ENCODE measurements at places on chromosomes 5 and 9.

DNA sequence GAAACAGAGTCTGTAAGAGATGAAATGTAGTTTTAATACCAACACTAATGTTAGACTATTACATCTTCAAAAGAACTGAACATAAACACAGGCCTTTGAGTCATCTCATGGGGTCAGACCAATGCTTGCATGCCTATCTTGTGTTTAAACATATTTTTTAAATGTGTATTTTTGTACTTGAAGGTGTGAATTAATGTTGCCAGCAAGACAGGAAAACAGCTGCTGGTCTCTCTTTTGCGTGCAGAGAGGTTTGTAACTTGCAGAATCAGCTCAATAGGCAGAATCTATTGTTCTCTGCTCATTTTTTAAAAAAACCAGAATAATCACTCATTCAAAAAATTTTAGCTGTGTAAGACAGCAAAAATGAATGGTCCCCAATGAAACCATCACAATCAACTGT is 180.2 kb downstream of the ALDH1A1 start:
- no peak overlapping the region for H3K4me3 ChIP-seq
- no peak for DNase-seq
- H3K27me3 ChIP-seq = peaks cover 6% of the 10 kb centered on the region
- H3K36me3 ChIP-seq = no peaks in the 10 kb centered on the region
- no peaks in the 10 kb centered on the region for H3K4me1 ChIP-seq

- H3K27ac ChIP-seq = no peak overlapping the region
- no peaks in the 10 kb centered on the region for H3K4me1 ChIP-seq
- H3K4me3 ChIP-seq = no peak overlapping the region
Observed at GRCh38 chr9:34250721-34251120, 71.9 kb downstream of the UBAP1 start.

DNA sequence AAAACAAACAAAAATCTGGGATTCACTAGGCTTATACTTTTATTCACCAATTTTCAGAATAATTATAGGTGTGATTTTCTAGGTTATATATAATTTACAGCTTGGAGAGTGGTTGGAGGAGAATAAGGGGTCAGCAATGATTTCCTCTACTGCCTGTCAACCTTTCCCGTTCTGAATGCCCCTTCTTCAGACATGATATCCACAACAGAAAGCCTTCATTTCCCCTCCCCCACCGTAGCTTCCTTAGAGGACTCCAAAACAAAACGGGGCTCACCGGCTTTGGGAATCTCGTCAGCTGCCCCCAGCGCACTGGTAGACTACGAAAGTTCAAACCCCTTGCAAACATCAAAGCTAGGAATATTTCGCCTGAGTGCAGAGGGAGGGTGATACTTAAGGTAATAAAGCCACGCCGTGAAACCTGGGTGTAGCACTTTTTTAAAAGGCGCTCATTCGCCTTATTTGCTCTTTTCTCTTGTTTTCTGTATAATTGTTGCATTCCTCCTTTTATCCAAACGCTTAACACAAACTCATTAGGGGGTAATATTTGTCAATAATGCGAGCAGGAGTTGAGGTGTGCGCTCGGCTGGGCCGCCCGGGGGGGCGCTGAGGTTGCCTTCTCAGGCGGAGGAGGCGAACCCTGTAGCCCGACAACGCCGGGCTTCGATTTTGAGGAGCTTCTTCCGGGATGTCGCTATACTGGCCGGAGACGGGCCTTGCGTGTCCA is 2.4 kb downstream of the OTP start:
- peaks cover 17% of the 10 kb centered on the region for H3K36me3 ChIP-seq
- peak overlapping the region; percentile 5 for H3K4me3 ChIP-seq
- H3K27me3 ChIP-seq = peaks cover 77% of the 10 kb centered on the region

DNA sequence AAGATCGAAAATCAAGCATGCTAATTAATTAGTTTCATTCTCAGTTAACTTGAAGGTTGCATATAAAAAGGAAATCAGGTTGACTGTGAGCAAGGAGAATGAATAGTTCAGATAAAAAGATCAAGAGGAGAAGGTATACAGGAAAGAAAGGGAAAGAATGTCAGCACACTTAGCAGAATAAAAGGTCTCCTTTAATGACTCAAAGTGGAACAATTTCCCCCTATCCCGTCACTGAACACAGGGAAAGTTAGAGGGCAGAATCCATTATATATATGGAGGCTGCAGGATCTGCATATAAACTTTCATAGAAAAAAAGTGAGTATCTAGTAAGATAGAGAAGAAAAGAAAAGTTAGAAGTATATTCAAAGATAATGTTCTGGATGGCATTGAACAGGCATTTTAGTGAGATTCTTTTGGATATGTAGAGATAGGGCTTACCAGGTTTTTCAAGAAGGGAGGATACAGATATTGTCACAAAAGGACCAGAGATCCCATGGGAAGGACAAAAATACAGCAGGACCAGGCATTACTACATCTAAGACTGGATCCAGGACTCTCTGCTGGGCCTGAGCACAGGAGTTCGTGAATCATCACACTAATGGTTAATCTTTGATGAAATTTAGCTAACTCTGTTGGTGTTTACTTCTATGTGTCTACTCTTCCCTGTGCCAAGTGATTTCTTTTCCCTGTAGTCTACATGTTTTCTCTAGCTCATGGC is 988.2 kb upstream of the ARRDC3 start:
- H3K27me3 ChIP-seq = no peaks in the 10 kb centered on the region
- H3K4me3 ChIP-seq = no peak overlapping the region
- DNase-seq = no peak
- no peaks in the 10 kb centered on the region for H3K36me3 ChIP-seq
- H3K4me1 ChIP-seq = no peaks in the 10 kb centered on the region

- peaks cover 1% of the 10 kb centered on the region for H3K36me3 ChIP-seq
- no peak for DNase-seq
- H3K27ac ChIP-seq = no peak overlapping the region
- no peaks in the 10 kb centered on the region for H3K27me3 ChIP-seq
- H3K4me3 ChIP-seq = no peak overlapping the region
Observed at GRCh38 chr5:81898403-81898802, 73.4 kb upstream of the ATG10 start.

DNA sequence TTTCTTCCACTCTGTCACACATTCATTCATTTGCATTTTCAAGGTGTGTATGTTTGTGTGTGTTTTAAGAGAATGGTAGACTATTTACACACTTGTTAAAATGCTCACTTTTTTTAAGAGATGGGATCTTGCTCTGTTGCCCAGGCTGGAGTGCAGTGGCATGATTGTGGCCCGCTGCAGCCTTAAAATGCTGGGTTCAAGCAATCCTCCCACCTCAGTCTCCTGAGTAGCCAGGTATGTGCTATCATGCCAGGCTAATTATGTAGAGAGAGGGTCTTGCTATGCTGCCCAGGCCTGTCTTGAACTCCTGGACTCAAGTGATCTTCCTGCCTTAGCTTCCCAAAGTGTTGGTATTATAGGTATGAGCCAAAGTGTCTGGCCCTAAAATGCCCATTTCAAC is 173.5 kb downstream of the PDE4D start:
- DNase-seq = no peak
- H3K4me3 ChIP-seq = no peak overlapping the region
- H3K27ac ChIP-seq = no peak overlapping the region
- no peaks in the 10 kb centered on the region for H3K27me3 ChIP-seq
- H3K36me3 ChIP-seq = no peaks in the 10 kb centered on the region
- no peaks in the 10 kb centered on the region for H3K4me1 ChIP-seq

DNA sequence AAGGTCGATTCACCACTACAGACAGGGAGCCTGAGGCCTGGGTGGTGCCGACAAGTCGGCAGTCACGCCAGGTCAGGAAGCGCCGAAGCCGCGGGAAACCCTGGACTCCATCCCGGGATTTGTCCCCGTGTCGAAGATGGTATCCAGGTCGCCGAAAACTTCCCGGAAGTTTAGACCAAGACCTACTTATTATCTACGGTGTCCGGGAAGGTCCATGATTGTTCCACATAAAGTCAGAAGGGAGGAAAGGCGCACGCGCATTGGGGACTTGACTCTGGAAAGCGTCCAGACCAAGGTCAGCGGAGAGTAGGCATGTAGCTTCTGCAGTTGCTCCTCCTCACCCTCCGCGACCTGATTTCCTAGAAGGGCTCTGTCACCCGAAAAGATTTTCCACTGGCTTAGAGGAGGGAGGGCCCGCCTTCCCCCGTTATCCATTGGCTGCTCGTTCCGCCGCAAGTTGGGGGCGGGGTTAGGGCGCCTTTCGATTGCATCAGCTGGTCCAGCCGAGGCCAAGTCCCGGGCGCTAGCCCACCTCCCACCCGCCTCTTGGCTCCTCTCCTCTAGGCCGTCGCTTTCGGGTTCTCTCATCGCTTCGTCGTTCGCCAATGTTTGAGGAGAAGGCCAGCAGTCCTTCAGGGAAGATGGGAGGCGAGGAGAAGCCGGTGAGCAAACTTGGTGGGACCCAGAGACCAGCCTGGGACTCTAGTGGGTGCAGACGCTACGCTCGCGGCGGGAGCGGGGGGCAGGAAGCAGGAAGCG is at the start of gene TARS1:
Gene TARS1, plus strand, starts transcription at position 484 of the 759 bp plus-strand sequence. Its CDS starts 122 bp downstream, at position 606.
- H3K4me3 ChIP-seq = no peak within 1 kb of the TSS
- peaks cover 36% of the 10 kb centered on the region for H3K4me1 ChIP-seq
- H3K36me3 ChIP-seq = peaks cover 21% of the 10 kb centered on the region
- H3K27me3 ChIP-seq = no peaks in the 10 kb centered on the region

DNA sequence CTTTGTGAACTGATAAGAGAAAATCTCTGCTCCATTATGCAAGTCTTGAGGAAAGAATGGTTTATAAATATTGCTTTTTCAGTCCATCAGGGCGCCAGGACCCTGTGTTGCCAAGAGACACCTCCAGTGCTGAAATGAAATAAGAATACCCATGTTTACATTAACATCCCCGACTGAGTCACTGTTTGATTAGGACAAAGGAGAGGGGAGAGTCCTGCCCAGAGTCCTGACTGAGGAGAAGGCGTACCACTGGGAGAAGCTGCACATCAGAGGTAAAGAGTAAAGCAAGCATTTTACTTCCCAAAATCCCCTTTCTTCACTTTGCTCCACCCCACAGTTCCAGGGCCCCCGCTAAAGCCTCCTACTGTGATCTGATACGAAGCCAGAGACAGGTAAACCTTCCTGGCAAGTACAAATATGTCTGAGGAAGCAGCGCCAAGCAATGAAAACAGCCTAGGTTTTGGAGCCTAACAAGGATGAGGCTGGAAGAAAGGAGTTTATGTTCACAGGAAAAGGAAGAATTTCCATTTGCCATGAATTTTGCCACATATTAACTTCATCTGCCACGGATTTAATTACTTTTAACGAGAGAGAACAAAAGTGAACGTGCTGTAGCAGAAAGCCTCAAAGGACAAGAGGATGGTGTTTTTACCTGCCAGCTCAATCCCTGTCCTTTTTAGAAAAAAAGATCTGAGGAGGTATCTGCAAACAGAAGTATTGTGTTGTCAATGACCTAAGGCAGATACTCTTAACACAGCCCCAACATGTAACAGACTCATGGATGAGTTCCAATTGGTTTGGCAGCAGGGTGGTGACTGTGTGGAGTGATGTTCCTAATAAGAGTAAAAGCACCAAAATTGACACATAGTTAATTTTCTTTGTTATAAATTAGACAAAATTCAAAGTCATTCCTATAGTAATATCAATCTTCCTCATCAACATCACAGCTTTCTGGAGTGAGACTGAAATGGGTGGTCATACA is 209.4 kb upstream of the TLE4 start:
- no peak overlapping the region for H3K27ac ChIP-seq
- H3K4me1 ChIP-seq = peaks cover 8% of the 10 kb centered on the region
- no peak overlapping the region for H3K4me3 ChIP-seq
- no peak for DNase-seq
- H3K36me3 ChIP-seq = no peaks in the 10 kb centered on the region

GRCh38 chr9:124481115-124481514 is 26.1 kb downstream of the NR5A1 start:
- H3K27ac ChIP-seq = no peak overlapping the region
- H3K36me3 ChIP-seq = no peaks in the 10 kb centered on the region
- peaks cover 7% of the 10 kb centered on the region for H3K27me3 ChIP-seq
- H3K4me1 ChIP-seq = no peaks in the 10 kb centered on the region
- no peak for DNase-seq
- no peak overlapping the region for H3K4me3 ChIP-seq

DNA sequence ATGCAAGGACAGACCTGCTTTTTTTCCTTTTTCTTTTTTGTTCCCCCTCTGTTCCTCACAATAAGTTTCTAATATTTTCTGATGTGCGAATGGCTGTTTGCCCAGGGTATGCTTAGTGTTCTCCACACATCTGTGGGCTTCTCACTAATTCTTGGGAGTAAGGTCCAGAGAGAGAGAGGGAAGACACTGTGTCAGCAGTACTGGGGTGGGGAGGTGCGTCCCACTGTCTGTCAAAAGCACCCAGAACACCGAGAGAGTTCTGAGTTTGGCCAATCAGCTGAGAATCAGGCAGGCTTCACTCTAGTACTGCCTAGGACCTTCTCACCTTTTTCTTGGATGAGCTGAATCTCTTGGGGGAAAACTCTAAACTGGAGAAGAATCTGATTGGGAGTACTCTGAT is 61.8 kb downstream of the ELL2 start:
- no peak for DNase-seq
- no peak overlapping the region for H3K4me3 ChIP-seq

GRCh38 chr5:171888051-171888481 is 102.4 kb downstream of the SMIM23 start:
- no peak overlapping the region for H3K27ac ChIP-seq
- peaks cover 6% of the 10 kb centered on the region for H3K4me1 ChIP-seq
- no peak overlapping the region for H3K4me3 ChIP-seq
- DNase-seq = no peak
- peaks cover 31% of the 10 kb centered on the region for H3K36me3 ChIP-seq

DNA sequence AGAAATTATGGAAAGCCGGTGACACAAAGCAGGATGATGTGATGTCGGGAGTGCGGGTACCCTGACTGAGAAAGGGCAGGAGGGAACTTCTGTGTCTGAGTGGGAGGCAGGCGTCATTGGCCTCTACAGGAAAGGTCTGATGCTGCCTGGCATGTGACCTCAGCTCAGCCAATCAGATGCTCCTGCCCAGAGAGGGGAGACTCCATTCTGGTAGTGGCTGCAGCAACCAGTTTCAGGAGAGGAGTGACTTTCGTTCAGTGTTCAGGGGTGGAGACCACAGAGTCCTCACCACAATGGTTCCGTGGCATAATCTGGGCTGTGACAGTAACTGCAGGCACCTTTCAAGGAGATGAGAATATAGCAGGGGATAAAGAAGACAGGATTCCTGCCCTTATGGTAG is 6.7 kb upstream of the SFXN1 start:
- peaks cover 23% of the 10 kb centered on the region for H3K4me1 ChIP-seq
- peak overlapping the region; percentile 38 for H3K4me3 ChIP-seq
- no peaks in the 10 kb centered on the region for H3K36me3 ChIP-seq
- DNase-seq = peak; percentile 54

GRCh38 chr9:77807846-77808750 is 160.0 kb upstream of the GNA14 start:
- H3K27ac ChIP-seq = peak overlapping the region; percentile 77
- H3K4me3 ChIP-seq = peak overlapping the region; percentile 53
- no peaks in the 10 kb centered on the region for H3K36me3 ChIP-seq
- no peak for DNase-seq
- H3K27me3 ChIP-seq = no peaks in the 10 kb centered on the region

GRCh38 chr9:85536514-85536913 is 205.2 kb downstream of the AGTPBP1 start:
- no peaks in the 10 kb centered on the region for H3K36me3 ChIP-seq
- no peak overlapping the region for H3K27ac ChIP-seq
- H3K27me3 ChIP-seq = no peaks in the 10 kb centered on the region
- peaks cover 9% of the 10 kb centered on the region for H3K4me1 ChIP-seq
